ENCODE measurements at places on chromosomes 3 and 15. TPM values are rescaled to one million over a fixed set of nuclear protein-coding genes. Genes with fewer than 3 reads are reported as not detected.

Gene SNTN
- total RNA-seq: not detected

Gene NSUN3
- 6.6 TPM for total RNA-seq

Gene IGF2BP2
- total RNA-seq: 14.2 TPM

Gene CHL1
- 67.9 TPM for total RNA-seq

Gene CCDC39
- not detected for total RNA-seq

- DNase-seq: no peak
These were observed 221.7 kb upstream of the TLE3 start for GRCh38 chr15:70319466-70319865.

GRCh38 chr15:31457161-31457560 is 130.5 kb downstream of the KLF13 start:
- DNase-seq: no peak

GRCh38 chr15:68646156-68646555 is 67.4 kb downstream of the CORO2B start:
- DNase-seq: no peak

- no peak for DNase-seq
These were observed 111.7 kb upstream of the SMAD3 start for GRCh38 chr15:66953523-66954229.

- DNase-seq: no peak
These were observed 110.8 kb downstream of the ANP32A start for GRCh38 chr15:68709876-68710275.

DNA sequence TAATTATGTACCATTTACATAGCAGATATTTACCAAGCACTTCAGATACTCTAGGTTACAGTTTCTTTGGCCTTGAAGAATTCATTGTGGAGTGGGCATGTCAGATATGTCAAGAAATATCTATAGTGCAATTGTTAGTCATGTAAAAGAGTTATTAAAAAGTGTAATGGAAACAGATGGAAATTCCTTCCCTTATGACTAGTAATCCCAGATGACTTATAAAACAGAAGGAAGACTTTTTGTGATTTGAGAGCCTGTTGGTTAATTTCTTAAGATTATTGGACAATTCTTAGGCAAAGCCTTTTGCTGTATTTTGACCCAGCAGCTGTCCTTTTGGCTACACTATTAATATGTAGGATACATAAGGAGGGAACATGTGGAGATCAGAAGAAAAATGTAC is 708.9 kb upstream of the NECTIN3 start:
- DNase-seq: no peak

DNA sequence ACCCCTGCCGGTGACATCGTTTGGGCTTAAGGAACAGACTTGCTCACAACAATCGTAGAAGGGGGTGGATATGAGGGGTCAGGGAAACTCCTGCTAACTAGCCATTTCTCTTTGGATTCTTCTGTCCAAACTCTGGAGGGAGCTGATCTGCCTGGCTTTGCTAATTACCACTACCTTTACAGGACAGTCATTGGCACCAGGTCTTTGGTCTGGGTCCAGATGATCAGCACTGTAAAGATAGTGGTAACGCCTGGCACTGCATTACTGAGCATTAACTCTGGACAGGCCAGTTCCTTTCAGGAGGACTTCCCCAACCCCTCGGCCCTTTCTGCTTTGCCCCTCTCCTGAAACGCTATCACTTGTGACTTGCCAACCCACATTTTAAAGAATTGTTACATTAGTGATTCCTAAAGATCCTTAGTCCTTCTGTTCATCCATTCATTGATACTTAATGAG is 788 bp downstream of the UQCC5 start:
- no peak for DNase-seq

- no peak for DNase-seq
These were observed 45.6 kb upstream of the STRIT1 start for GRCh38 chr3:155339052-155339451.

DNA sequence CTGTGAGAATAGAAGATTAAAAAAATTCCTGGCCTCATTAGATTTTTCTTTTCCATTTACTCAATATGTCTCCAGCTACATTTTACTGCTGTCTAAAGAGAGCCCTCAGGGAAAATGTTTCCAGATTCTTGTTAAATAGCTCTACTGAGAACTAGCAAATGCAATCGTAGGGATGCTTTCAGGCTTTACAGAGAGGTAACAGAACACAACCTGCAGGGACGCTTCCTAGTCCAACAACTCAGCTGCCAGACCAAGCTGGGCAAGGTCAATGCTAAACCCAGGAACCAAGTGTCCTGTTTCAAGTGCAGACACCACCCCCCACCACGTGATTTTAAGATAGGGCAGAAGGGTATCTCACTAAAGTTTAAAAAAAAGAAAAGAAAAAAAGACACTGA is 25.2 kb downstream of the ARHGEF3 start:
- no peak for DNase-seq
